ENCODE measurements at places on chromosomes 6 and 20.
A peak's percentile ranks its signal among the peaks of the same experiment; 100 is the strongest.

GRCh38 chr20:9109566-9109965 is 40.7 kb downstream of the PLCB4 start:
- peaks cover 34% of the 10 kb centered on the region for H3K4me1 ChIP-seq
- H3K27ac ChIP-seq = no peak overlapping the region
- no peak overlapping the region for H3K4me3 ChIP-seq
- no peaks in the 10 kb centered on the region for H3K36me3 ChIP-seq
- H3K27me3 ChIP-seq = no peaks in the 10 kb centered on the region
- no peak for DNase-seq

DNA sequence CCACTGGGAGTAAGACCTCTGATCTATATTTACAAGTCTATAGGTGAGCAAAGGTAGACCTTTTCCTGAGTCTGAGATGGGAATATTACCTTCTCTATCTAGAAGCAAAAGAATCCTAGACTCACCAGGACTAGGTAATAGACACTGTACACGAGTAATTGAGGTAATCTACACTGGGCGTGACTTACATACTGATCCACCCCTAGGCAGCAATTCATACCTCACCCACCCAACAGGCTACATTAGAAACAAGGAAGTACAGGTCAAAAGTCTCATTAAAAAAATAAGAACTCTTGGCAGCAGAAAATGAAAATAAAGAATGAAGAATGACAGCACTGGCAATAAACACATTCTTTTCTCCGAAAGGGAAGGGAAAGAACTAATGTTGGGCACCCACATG is 7.6 kb downstream of the CSNK2A1 start:
- peaks cover 23% of the 10 kb centered on the region for H3K4me1 ChIP-seq
- peak overlapping the region; percentile 71 for H3K27ac ChIP-seq
- DNase-seq = no peak

GRCh38 chr20:1802385-1803060 is 92.7 kb upstream of the SIRPA start:
- no peaks in the 10 kb centered on the region for H3K27me3 ChIP-seq
- H3K4me1 ChIP-seq = peaks cover 19% of the 10 kb centered on the region
- peak overlapping the region; percentile 72 for H3K4me3 ChIP-seq
- DNase-seq = no peak

DNA sequence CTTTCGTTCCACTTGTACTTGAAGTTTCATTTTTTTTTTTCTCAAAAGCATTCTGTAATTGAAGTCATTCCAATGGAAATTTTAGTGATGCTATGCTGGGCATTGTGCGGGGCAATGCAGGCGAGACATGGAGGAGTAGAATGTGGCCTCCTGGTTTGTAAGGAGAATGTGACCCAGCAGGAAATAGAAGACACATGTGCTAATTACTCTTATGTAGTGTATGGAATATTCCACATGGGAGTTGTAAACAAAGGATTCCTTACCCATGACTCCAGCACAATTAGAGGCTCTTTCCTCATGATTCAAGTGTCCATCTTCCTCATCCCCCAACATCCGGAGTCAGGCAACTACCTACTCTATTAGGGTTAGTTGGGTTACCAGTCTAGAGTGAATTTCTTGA is 14.9 kb upstream of the RFPL4B start:
- H3K4me3 ChIP-seq = no peak overlapping the region
- peaks cover 16% of the 10 kb centered on the region for H3K4me1 ChIP-seq
- H3K27me3 ChIP-seq = no peaks in the 10 kb centered on the region
- no peak overlapping the region for H3K27ac ChIP-seq

DNA sequence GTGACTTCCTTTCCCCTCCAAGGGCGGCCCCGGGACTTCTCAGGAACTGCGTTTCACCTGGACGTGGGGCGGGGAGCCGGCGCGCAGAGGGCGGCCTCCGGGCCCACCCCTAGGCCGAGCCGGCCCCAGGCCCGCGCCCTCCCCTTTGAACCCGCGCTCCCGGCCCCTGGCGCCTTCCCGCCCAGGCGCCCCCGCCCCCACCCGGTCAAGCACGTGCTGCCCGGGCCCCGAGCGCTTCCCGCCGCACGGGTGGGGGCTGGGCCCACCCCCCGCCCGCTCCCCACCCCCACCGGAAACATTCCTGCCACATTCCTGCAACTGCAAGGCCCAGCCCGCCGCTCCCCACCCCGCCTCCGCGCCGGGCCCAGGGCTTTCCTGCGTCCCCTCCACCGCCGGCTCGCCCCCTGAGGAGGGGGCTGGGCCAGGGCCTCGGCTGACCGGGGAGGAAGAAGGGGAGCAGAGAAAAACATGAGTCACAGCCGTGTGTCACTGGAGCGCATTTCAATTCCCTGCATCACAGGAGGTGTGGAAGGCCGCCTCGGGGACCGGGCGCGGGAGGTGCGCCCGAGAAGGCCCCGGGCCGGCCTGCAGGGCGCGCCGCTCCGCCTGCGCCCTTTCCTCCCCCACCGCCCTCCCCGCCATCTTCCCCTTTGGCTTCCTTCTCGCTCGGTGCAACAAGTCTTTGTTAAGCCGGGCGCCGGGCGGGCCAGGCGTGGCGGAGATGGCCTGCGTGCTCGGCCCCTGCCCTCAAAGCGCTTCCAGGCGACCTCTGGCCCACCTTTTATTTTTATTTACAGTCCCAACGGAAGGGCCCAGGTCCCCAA is 1.2 kb upstream of the HMGA1 start:
- H3K27me3 ChIP-seq = no peaks in the 10 kb centered on the region
- no peaks in the 10 kb centered on the region for H3K4me1 ChIP-seq
- H3K4me3 ChIP-seq = peak overlapping the region; percentile 88
- peak overlapping the region; percentile 98 for H3K27ac ChIP-seq

DNA sequence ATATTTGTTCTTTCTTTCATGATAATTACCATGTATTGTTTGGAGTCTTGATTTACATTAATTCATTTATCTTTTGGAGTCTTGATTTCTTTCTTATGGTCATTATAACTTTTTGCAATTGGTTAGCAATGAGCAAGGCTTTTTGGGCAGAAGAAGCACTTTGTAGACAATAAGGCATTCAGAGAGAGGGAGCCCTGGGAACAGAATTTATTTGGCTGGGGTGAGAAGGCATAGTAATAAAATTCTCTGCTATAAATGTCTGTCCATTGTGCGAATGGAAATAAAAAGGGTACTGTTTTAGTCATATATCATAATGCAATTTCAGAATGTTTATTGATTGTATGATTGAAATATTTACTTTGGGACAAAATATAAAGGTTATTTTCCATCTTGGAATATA is 147.0 kb downstream of the SLC35F1 start:
- no peaks in the 10 kb centered on the region for H3K4me1 ChIP-seq
- H3K27ac ChIP-seq = no peak overlapping the region
- no peaks in the 10 kb centered on the region for H3K27me3 ChIP-seq
- no peak for DNase-seq
- H3K4me3 ChIP-seq = no peak overlapping the region

DNA sequence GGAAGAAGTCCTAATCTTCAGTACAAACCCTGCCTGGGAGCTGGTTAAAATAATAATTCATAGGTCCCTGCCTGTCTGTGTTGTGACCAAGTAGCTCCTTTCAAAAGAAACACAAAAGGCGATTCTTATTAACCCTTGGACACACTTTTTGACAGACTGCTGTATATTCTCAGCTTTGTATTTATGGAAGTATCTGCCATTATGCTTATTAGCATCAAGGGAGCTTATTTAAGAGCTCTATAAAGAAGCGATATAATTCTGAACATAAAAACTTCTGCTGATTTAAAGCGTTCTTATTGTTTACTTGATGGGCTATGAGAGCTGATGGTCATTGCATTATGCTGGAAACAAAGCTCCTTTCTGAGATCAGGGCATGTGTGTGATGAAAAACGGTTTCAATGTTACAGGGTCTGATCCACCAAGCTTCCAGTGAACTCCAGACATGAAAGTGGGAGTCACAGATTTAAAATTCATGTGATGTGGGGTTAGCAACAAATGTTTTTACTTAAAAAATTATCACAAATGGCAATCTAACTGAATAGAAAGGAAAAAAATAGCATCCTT is 181.8 kb upstream of the PDE10A start:
- H3K27ac ChIP-seq = no peak overlapping the region
- H3K27me3 ChIP-seq = no peaks in the 10 kb centered on the region
- H3K4me3 ChIP-seq = no peak overlapping the region
- DNase-seq = no peak

DNA sequence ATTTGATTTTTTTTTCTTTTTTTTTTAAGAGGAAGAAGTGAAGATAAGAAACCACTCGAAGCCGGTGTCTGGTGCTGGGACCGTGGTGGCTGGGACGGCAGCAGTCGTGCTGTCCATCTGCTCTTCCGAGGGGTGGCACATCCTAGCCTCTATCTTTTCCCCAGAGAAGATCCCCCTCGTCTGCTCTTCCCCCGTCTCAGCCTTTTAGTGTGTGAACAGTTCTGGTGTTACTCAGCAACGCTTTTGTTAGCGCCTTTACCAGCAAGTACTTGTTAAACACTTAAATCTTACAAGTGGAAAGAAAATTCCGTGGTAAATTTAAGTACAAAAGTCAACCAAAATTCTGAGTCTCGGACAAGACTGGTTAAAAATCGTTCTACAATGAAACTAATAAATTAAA is 90.1 kb downstream of the RSPH3 start:
- H3K4me3 ChIP-seq = no peak overlapping the region

- no peaks in the 10 kb centered on the region for H3K36me3 ChIP-seq
- no peaks in the 10 kb centered on the region for H3K4me1 ChIP-seq
- no peaks in the 10 kb centered on the region for H3K27me3 ChIP-seq
- no peak for DNase-seq
Observed at GRCh38 chr6:130417951-130418350, 52.1 kb downstream of the TMEM200A start.

GRCh38 chr20:5652626-5653553 is 97.3 kb upstream of the SHLD1 start:
- H3K27me3 ChIP-seq = no peaks in the 10 kb centered on the region
- peak overlapping the region; percentile 63 for H3K27ac ChIP-seq
- H3K4me3 ChIP-seq = no peak overlapping the region

Measured in esophagus squamous epithelium (tissue), 5 donors.